K562 (cell line): ENCODE measurements at places on chromosomes 11 and 22. TPM values are rescaled to one million over a fixed set of nuclear protein-coding genes. Genes with fewer than 3 reads are reported as not detected.
A peak's percentile ranks its signal among the peaks of the same experiment; 100 is the strongest.

DNA sequence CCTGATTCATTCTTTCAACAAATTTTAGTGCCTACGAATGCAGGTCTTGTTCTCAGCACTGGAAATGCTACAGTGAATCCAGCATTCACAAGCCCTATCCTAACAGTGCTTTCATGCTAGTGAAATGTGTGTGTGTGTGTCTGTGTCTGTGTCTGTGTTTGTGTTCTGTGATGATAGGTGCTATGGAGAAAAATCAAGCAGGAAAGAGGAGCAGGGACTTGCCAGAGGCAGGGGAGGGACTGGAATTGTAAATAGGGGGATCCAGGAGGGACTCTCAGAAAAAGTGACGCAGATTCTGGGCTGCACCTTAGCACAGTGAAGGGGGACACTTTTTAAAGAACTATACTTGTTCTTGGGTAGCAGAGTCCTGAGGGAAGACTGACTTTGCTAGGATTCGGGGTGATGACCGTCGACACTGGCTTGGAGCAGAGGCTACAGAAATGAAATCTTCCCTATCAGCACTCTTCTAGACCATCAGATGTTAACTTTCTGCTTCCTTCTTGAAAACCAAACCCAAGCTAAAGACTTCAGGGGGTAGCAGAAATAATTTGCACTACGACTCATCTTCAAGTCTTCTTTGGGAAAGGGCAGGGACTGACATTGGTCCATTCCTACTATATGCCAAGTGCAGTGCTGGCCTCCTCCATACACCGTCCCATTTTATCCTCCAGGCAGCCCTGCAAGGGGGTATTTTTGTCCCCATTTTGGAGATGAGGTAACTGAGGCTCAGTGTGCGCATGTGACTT lies 39.3 kb upstream of the PTPRJ start:
- no peak for DNase-seq

DNA sequence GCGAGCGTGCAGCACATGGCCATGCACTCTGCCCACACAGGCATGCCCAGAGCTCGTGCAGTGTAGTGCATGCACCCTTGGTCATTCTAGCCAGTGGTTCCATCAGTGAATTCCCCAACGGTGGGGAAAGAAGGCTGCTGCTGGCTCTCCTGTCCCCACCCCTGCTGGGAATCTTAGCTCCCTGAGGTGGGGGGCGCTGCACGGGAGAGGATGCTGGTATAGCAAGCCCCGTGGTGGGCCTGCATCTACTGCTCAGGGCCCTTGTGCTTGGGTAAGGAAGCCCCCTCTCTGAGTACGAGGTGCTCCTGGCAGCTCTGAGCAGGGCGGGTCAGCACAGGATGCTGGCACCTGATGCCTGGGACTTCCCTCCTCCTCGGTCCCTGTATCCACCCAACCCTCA lies 18.5 kb upstream of the BAIAP2L2 start:
- no peak for DNase-seq

DNA sequence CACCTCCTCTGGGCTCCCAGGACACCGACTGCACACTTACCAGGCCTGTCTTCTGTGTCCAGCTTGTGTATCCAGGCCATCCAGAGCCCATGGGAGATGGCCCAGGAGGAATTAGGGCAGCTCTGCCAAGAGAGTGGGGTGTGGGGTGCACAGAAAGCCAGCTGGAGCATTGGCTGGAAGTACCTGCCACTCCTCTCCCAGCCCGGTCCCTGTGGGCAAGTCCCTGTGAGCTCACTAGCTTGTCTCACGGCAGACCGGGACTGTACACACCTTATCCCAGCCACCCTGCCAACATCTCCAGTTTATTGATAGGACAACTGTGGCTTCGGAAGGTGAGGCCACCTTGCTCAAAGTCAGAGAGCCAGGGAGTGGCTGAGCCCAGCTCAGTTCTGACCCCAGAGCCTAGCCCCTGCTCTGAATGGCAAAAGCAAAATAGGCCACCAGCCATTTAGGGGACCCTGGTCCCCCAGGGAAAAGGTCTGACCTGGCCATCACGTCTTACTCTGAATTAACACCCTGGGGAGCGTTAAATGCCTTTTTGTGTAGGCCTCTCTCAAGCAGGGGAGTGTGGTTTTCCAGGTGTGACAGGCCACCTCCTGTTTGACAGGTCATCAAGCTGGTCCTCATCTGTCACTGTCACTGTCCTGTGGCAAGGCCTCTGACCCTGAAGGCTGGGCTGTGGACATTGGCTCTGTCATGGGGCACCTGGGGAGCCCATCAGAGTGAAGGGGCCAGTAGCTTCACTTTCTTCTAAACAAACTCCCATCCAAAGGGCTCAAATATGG lies 15.1 kb downstream of the UQCR10 start:
- no peak for DNase-seq

C1QTNF6 gene
- 0.75 and 0.81 TPM in 2 replicates for total RNA-seq

OR4C16 gene
- total RNA-seq: not detected in 2 replicates

- no peak for DNase-seq
These were observed 11.8 kb downstream of the USP35 start for GRCh38 chr11:78200553-78200952.

DNA sequence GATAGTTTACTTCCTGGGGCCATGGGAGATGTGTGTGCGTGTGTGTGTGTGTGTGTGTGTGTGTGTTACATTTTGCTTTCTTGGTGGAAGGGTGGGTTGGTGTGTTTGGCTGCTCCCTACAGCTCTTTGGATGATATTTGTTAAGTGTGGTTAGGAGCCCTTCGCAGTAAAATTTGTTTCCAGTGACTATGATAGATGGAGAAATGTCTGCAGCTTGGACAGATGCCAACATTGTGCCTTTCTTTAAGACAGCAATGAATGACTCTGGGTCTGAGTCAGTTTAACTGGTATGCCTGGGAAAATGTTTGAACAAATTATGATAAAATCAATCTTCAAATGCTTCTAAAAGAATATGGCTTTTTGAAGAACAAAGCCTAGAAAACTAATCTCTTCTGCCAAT lies 102.7 kb upstream of the TRPC6 start:
- DNase-seq: no peak

GRCh38 chr11:42542336-42542735 lies 769.5 kb upstream of the API5 start:
- DNase-seq: no peak

CNIH2 gene
- 0.89 and 1.1 TPM in 2 replicates for total RNA-seq

GRCh38 chr11:110061296-110061695 lies 31.9 kb upstream of the ZC3H12C start:
- DNase-seq: no peak

- no peak for DNase-seq
These were observed 55.0 kb downstream of the MYH9 start for GRCh38 chr22:36332623-36333332.

RTN4R gene
- 2.8 and 3.0 TPM in 2 replicates for total RNA-seq

UBQLNL gene
- 0.09 and 0.20 TPM in 2 replicates for total RNA-seq

- peak; percentile 58 for DNase-seq
These were observed 45.2 kb upstream of the LINC01488 start for GRCh38 chr11:69436041-69436982.

DNA sequence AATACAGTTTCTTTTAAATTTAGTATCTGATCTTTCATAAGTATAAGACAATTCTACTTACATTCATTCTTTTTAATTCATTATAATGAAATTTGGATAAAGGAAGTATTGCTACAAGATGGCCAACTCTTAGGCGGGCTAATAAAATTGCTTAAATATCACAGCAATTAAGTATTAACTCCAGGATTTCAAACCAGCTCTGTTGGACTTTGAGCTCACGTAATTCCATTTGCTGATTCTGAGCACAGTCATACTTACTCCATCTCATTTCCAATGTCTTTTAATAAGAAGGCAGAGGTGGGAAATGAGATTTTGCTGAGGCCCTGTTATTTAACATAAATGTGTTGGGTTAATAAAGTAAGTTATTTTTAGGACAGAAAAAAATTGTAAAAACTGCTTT lies 748.1 kb downstream of the KCNA4 start:
- no peak for DNase-seq

GRCh38 chr11:85889676-85890579 lies 34.7 kb downstream of the CCDC83 start:
- no peak for DNase-seq

GRCh38 chr11:99893811-99894210 lies 793.3 kb upstream of the ARHGAP42 start:
- DNase-seq: no peak

GRCh38 chr11:13343931-13344717 lies 66.5 kb downstream of the BMAL1 start:
- DNase-seq: peak; percentile 75

GRCh38 chr11:69437001-69437875 lies 44.2 kb upstream of the LINC01488 start:
- no peak for DNase-seq

GRCh38 chr11:27200779-27201453 lies 160.3 kb downstream of the BBOX1 start:
- DNase-seq: no peak

DNA sequence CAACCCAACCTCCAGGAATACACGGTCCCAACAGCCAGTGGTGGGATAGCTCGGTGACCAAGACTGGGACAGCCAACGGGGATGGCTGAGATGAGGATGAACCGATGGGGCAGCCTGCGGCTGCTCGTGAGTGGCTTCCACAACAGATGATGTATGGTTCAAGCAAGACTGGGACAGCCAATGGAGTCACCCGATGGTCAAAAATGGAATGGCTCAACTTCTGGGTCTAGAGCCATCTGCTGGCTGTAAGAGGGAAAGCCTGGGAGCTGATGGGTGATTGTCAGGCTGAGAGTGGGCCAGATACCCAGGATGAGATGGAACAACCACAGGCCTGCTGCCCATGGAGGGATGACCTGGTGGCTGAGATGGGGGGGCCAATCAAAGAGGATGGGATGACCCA lies 35.5 kb downstream of the SYT7 start:
- DNase-seq: peak; percentile 38

DNA sequence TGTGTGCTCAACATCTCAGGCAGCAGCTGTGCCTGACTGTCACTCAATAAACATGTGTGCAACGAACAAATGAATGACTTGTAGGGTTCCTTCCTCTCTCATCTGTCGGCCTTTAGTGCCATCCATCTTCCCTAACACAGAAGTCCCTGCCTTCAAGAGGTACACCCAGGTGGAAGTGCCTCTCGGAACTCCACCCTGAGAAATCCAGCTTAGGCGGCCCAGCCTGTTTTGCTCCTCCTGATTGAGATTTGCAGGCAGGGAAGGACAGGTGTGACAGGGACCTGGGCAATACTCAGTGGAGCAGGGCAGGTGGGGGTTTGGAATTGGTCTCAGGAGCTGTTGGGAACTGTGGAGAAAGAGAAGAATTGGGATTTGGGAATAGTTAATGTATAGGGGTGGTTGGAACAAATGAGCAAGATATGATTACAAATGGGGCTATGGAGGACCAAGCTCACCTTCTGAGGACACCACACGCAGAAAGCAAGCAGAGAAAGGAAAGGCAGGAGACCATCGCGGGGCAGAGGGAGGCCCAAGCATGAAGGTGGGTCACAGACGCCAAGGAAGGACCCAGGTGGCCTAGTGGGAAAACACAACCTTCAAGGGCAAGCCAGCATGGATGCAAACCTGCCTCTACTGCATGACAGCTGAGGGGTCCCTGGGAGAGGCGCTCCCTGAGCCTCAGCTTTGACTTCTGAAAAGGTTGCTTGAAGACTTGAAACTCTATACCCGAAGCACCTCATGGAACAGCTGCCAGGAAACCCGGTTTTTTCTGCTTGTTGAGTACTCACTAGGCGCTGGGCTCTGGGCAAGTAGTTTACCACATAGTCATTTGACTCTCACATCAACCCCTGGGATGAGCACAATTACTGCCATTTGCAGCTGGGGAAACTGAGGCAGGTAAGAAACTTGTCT lies 40.9 kb upstream of the ANO1 start:
- DNase-seq: no peak

DNA sequence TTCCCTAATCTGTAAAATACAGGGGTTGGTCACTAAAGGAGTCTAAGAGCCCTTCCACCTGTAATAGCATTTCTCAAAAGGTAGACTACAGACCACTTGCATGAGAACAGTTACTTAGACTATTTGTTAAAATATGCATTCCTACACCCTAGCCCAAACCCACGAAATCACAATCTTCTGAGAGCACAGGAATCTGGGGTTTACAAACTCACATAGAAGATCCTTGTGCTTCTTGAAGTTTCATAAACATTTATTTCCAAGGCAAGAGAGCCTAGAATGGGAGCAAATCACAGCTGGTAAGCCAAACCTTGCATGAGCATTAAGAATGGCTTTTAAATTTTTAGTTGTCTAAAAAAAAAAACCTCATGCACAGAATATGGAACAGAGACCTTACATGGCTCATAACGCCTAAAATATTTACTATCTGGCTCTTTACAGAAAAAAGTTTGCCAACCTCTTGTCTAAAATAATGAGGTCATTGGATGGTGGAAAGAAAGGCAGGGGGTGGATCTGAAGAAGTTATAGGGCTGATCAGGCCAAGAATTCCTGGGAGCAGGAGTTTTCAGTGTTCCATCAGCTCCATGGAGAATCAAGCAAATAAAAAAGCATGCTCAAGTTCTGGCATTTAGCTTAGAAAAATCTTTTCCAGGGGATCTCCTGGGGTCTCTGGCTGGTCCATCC lies 133.4 kb downstream of the CCDC34 start:
- DNase-seq: no peak

- DNase-seq: no peak
These were observed 274.7 kb downstream of the CASP12 start for GRCh38 chr11:104623518-104623917.
